ENCODE measurements at places on chromosomes 3 and 15.

DNA sequence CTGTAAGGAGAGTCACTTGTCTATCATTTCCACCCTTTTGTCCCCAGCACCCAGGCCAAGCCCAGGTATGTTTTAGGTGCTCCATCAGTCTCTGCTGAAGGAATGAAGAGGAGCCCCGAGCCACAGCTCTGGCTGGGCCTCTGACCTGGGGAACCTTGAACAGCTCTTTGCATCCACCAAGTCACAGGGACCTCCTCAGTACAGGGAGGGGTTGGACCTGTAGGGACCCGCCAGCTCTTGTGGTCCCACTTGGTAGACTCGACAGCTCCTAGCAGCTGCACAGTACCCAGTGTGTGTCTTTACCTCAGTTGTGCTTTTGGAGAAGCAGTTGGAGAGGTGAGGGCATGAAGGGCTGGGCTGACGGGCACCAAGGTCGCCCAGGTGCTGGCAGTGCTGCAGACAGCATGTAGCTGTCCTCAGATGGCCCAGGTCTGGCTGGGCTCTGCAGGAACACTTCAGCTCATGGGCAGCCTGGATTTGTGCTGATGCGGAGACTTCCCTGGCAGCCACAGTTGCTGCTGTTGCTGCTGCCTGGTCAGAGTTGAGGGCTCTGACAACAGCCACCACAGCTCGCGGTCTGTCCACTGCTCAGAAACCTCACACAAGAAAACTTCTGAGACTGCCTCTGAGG is 123.6 kb downstream of the CACNA1D start:
- DNase-seq: no peak

GRCh38 chr15:64251121-64251520 is 88.3 kb upstream of the PPIB start:
- DNase-seq: no peak

DNA sequence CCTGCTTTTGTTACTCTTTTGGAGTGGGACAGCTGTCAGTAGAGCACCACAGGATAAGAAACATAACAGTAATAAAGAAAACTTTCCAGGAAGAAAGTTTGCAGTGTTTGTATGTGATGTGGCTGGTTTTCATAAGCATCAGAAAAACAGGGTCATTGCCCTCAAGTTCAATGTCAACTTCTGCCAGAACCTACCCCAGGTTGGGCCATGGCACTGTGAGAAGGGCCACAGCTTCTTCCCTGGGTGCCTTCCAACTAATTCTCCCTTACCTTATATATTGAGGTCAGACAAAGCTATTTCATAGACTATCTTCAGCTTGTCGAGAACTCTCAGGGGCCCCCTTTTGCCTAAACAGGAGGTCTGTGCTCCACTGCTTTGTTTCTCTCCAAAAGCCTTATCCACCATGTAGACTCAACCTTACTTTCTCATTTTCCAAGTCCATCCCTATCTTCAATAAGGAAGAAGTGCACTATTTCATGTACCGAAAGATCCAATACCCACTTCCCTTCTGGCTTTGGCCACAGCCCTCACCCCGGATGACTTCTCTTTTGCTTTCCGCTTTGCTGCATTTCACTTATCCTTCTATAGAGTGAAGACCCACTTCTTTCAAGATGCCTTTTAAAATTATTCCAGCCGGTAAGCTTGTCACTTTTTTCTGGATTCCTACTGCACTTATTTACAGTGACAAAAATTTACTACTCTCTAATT is 38.2 kb upstream of the PLCL2 start:
- DNase-seq: no peak

DNA sequence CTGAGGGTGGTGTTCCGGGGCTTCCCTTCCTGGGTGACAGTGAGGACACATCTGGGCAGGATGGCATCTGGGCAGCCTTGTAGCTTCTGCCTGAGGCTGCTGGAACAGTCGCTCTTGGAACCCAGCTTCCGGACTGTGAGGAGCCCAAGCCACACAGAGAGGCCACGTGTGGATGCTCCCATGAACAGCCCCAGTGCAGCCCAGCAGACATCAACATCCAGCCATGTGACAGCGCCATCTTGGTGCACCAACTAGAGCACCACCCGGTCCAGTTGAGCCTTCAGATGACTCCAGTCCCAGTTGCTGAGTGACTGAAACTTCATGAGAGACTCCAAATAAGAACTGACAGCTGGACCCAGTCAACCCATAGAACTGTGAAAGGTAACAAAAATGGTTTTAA is 15.5 kb upstream of the CTSH start:
- no peak for DNase-seq

- DNase-seq: no peak
Observed at GRCh38 chr15:73518180-73518862, 75.4 kb downstream of the REC114 start.

- no peak for DNase-seq
Observed at GRCh38 chr15:35998663-35999602, 453.0 kb upstream of the DPH6 start.

GRCh38 chr15:87408902-87409301 is 847.6 kb downstream of the NTRK3 start:
- no peak for DNase-seq

DNA sequence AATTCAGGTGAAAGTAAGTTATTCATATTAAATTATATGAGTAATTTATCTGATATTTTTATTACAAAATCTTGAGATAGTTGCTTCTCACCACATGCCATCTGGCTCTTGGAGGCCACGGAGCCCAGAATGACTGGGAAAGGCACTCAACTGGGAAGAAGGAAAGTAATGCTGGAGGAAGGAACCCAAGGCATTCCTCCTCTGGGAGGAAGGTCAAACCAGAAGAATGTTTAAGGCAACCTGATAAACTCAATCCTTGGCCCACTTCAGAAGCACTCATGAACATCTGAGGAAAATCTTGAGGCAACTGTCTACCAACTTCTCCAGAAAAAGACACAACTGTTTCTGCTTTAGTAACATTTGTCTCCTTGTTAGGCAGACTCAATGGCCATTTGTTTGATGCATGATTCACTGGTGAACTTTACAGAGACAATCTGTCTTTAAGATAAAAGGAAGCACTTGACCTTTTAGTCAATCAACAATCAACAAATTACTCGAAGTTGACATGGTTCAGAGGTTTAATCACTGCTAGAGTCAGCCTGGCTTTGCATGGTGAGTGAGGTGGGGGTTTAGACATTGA is 261.4 kb upstream of the MME start:
- no peak for DNase-seq

GRCh38 chr15:64284042-64284441 is 71.9 kb downstream of the CSNK1G1 start:
- peak; percentile 33 for DNase-seq
